ENCODE measurements at places on chromosomes 11 and 22. TPM values are rescaled to one million over a fixed set of nuclear protein-coding genes. Genes with fewer than 3 reads are reported as not detected.

OR4A16 gene
- not detected for polyA plus RNA-seq

PHOX2A gene
- not detected for polyA plus RNA-seq

OR51B4 gene
- polyA plus RNA-seq, result not detected

OR10D3 gene
- not detected for polyA plus RNA-seq

PIWIL4 gene
- polyA plus RNA-seq, result 0.98 TPM

DNA sequence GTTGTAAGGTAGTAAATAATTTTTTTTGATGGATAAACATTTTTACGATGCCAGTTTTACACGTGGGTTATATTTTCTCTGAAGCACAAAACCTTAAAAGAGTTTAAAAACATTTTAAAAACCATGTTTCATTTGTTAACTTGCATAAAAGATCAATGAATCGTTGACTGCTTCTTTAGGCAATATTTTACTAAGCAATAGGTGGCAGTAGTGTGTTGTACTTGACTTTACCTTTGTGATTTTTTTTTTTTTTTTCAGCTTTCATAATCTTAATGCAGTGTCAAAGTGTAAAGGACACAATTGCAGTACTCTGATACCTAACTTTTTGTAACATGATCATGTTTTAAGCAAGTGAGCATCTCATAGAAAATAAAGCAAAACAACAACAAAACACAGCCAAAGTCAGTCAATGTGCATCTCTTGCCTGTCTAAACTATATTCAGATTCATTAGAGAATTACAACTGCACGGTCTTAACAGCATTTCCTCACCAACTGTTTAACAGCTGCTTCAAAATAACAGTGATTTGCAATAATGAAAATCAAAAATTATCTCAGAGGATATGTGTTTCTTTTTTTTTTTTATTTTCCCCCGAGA lies 27.7 kb downstream of the DNAJC24 start:
- no peak for DNase-seq

DNA sequence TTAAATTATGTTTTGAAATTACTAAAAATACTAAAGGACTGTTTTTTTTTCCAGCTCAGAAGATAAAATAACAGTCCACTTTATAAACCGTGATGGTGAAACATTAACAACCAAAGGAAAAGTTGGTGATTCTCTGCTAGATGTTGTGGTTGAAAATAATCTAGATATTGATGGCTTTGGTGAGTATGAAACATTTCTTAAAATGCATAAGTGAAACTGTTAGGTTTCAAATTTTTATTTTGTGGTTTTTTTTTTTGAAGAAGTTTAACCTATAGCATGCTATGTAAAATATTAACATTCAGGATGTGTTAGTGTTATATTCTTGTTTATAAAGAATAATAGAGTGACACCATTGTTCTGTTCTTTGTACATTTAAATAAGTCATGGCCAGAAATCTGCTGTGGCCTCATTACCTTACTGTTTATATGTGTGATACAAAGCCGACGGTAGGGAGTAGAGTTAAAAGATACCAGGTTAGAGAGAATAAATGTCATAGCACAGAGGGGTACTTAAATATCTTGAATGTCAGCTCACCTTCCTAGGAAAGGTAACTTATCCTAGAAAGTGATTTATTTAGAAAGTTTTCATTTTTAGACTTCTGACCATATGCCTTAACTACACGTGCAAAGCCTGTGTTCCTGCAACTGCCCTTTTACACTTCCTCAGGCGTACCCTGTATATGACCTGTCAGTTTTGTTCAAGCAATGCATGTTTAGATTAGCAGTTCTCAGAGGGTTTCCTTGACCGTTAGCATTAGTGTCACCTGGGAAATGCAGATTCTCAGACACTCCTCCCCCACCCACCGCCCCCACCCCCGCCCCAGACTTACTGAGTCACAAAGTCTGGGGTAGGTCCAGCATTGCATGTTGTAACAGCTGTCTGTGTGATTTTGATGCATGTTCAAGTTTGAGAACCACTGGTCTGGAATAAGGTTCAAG lies 6.3 kb downstream of the FDX1 start:
- no peak for DNase-seq

DNA sequence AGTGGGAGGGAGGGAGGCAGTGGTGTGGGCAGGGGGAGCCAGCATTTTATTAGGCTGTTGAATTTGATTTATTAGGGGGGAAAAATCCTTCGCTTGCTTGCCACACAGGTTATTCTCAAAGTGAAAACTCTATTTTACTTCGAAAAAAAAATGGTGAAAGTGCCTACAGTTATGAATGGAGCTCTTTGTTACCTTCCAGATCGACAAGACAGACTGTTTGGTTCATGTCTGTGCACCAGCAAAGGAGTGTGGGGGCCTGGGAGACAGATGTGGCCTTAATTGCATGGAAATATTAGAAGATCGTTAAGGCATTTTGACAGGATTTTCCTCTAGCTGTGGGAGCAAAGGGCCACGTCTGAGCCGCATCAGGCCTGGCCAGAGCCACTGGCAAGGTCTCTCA lies 45.7 kb downstream of the FLI1 start:
- DNase-seq, result no peak

GRCh38 chr11:121927789-121928188 lies 188.2 kb downstream of the BLID start:
- DNase-seq, result no peak

DNA sequence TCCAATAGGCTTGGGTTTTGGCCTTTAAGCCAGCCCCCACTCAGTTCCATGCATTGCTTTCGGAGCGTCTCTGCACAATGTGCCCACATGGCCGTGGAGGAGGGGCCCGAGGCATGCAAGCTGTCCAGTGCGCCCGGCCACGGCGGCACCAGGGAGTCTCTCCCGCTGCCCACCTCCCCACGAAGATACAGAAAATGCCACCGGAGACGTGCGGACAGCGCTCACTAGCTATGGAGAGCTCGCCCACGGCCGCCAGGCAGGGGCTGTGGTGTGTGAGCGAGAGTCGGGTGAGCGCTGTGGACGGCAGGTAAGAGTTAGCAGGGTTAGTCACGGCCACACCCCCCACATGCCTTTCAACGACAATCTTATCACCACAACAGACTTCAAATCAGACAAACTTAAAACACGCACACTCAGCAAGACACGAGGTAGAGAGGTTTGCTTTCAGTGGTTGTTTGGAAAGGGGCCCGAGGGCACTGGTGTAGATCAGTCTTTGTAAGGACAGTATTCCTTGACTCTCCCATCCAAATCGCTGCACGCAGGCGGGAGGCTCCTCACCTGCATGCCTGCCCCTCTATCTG lies 18.7 kb upstream of the BID start:
- no peak for DNase-seq

DNA sequence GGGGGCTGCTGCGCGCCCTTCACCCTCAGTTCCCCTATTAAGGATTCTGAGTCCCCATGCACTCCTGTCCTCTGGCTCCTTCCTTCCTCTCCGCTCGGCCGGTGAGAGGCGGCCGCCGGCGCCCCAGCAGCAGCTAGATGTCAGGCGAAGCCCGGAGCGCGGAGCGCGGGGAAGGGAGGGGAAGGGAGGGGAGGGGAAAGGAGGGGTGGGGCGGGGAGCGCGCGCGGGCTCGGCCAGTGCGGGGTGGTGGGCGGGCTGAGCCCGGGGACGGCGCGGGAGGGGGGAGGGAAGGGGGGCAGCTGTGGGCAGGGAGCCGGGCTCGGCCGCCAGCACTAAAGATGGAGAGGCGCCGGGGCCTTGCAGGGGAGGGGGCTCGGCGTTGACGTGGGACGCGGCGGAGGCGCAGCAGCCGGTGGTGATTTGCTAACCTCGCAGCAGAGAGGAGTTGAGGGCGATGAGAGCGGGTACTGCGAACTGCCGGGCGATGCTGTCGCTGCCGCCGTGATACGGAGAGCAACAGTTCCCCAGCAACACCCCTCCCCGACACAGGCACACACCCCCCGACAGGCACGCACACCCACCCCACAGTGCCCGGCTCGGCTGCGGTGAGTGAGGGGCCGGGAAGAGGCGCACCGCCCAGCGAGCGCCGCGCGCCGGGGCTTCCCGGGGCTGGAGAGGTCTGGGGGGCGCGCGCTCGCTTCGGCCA lies at the start of gene ZBTB16:
ZBTB16 (plus strand) TSS at position 434 of the 706 bp plus-strand sequence. CDS start 3,590 bp downstream, outside the sequence.
- peak; percentile 76 for DNase-seq

DNA sequence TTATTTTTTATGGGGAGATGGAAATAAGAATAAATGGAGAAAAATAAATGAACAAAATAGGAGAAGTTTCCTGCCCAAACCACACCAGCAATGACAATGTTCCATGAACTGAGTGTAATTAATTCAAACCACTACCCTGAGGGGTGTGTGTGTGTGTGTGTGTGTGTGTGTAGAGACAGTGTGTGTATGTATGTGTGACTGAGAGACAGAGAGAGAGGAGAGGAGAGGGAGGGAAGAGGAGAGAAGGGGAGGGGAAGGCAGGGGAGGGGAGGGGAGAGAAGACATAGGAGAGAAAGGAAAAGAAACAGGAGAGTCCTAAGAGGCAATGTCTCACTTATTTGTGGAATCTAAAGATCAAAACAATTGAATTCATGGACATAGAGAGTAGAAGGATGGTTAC lies 65.0 kb upstream of the POU2AF1 start:
- no peak for DNase-seq

DNA sequence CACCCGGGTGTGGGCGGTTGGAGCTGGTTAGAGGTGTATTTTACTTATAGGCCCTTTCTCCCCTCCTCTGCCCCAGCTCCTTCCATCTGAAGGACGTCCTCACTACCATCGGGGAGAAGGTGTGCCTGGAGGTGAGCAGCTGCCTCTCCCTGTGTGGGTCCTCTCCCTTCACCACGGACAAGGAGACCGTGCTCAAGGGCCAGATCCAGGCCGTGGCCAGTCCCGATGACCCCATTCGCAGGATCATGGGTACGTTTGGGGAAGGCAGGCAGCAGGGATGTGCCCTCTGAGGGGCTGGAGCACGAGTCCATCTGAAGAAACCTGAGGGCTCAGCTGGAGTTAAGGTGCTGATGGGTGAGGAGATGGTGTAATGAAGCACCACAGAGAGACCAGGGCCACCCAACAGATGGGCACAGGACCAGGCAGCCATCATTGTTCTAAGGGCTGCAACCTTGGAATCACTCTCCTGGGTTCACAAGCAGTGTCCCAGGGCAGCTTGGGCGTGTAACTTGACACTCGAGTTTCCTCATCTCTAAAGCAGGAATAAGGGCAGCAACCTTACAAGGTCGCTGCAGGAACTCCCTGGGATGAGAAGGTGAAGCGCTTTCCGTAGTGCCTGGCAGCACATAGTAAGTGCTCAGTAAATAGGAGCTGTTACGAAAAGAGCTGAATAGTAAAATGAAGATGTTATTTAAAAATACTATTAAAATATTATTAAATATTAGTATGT lies 29.4 kb downstream of the TCP11L1 start:
- DNase-seq, result no peak

GRCh38 chr11:38842991-38843390 lies 2245.0 kb upstream of the RAG2 start:
- no peak for DNase-seq

All from naive thymus-derived CD8-positive, alpha-beta T cell (primary cell).